Stimulated activated CD8-positive, alpha-beta memory T cell treated with anti-CD3 and anti-CD28 coated beads, Interleukin-7, amount 100 ng/mL, for 1 hour (primary cell): ENCODE measurements at places on chromosomes 2 and 18.

- DNase-seq, result no peak
Observed at GRCh38 chr18:48165111-48165866, 234.8 kb upstream of the SMAD2 start.

- no peak for DNase-seq
Observed at GRCh38 chr2:46082531-46083485, 214.4 kb upstream of the EPAS1 start.

DNA sequence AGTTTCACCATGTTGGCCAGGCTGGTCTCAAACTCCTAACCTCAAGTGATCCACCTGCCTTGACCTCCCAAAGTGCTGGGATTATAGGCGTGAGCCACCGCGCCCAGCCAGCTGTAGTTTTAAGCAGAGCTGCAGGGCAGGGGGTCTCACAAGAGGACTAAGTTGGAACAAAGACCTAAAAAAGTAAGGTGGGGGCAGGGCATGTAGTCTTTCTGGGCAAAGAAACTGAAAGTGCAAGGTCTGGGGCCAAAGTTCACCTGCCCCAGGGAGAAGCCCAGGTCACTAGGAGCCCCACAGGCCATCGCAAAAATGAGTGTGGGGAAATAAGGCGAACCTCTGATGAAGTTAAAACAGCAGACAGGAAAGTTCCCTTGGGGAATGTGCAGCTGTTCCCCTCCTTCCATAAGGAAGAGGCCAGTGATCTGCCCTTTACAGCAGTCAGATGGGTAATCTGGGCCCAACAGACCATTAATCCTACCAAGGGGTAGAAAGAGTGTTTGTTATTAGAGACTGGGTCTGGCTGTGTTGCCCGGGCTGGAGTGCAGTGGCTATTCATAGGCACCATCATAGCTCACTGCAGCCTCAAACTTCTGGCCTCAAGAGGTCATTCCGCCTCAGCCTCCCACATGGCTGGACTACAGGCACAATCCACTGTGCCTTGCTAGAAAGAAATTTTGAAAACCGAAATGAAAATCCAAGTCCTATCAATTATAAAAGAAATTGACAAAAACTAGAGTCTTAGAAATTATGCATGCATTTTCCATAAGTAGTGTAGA, 2.8 kb downstream of the SCLY start:
- DNase-seq, result no peak

- DNase-seq, result no peak
Observed at GRCh38 chr2:98577313-98577712, 31.0 kb downstream of the COA5 start.

- DNase-seq, result no peak
Observed at GRCh38 chr18:54679318-54680149, 88.5 kb downstream of the DYNAP start.

GRCh38 chr2:180790891-180791290, 189.5 kb upstream of the UBE2E3 start:
- DNase-seq, result no peak

DNA sequence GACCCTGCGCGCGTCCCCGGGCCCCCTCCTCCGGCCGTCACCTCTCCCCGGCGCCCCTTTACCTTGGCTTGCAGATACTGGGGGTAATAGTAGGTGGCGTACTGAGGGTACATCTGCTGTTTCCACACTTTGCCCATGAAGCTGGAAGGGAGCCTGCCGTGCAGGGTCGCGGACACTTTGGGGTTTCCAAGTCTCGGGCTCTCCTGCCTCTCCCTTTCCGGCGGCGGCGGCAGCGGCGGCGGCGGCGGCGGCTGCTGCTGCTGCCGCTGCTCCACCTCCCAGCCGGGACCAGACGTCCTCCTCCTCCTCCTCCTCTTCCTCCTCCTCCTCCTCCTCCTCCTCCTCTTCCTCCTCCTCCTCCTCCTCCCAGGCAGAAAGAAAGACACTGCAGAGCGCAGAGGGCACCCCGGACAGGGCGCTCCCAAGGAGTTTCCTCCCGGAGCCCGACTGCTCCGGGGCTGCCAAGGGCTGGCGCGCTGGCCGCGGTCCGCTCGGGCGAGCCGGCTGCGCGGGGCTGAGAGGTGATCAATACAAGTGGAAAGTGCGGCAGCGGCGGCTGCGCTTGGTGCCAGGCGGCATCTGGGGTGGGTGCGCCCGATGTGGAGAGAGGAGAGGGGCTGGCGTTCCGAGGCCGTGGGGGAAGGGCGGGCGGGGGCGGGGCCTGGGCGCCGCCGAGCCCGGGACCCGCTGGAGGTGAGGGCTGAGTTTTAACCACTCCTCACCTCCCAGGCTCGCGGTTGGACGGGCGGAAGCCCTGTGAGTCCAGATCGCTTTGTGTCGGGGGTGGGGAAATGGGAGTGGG, at the start of gene RBMS1:
Gene RBMS1 (minus strand): TSS at position 581 of the 802 bp plus-strand sequence. CDS start 444 bp downstream, at position 137.
- DNase-seq, result no peak

DNA sequence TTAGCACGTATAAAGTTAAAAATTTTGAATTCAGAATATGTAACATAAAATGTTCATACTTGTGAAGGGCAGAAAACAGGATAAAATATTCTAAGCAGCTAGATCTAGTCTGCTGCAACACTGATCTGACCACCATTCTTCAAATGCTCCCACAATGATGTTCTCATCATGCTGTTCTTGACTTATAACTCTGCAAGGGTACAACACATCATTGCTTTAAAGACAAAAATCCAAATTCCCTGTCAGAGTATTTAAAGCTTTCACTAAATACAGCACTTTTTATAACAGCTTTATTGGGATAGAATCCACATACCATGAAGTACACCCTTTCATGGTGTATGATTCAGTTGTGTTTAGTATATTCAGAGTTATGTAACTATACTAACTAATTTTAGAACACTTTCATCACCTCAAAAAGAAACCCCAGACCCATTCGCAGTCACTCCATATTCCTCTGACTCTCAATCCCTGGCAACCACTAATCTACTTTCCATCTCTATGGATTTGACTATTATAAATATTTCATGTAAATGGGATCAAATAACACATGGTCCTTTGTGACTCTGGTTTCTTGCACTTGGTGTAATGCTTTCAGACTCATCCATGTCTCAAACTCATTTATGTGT, 56.4 kb downstream of the MAP4K3 start:
- no peak for DNase-seq

DNA sequence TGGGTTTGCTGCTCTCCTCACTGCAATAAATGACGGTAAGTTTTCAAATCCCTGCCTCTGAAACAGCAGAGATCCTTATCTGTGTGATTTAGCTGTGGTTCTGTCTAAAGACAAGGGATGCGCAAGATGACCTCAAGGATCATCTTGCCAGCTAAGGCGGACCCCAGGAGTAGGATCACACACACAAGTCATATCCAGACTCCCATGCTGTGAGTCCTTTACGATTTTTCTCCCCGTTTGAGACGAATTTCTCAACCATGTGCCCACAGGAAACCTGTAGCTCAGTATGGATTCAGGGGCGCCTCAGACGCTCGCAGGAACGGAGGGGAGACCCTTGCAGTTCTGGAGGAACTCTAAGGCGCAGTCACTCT, 11.1 kb upstream of the DCTN1 start:
- DNase-seq, result no peak

GRCh38 chr2:186339716-186340115, 146.3 kb upstream of the ZC3H15 start:
- no peak for DNase-seq

- DNase-seq, result no peak
Observed at GRCh38 chr18:52888014-52888413, 548.0 kb downstream of the DCC start.

DNA sequence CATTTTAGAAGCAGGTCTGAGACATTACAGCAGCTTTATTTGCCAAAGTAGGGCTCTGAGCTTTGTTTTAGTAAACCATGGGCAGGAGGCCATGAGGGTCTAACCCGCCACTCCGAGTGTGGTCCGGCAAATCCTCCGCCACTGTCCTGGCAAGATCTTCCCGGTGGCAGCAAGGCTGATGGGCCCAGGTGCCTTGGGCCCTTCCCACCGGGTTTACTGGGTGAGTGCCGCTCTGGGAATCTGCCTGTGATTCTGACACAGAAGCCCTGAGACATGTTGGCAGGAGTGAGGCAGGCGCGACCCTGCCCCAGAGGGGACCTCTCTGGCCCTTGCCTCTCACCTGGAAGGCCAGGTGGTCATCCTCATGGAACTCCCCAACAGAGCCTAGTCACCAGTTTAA, 29.9 kb downstream of the MTERF4 start:
- DNase-seq, result no peak

DNA sequence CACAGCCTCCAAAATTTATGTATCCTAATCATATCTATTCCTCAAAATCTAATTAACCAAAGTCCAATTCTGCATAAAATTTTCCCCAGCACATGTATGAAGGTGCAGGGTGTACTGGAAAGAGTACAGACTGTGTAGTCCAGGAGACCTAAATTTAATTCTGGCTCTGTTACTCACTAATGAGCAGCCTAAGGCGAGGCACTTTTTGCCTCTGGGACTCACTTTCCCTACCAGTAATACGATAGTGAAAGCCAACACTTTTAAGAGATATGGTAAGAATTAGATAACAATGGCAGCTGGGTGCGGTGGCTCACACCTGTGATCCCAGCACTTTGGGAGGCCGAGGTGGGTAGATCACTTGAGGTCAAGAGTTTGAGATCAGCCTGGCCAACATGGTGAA, 177.7 kb downstream of the PIEZO2 start:
- DNase-seq, result no peak

DNA sequence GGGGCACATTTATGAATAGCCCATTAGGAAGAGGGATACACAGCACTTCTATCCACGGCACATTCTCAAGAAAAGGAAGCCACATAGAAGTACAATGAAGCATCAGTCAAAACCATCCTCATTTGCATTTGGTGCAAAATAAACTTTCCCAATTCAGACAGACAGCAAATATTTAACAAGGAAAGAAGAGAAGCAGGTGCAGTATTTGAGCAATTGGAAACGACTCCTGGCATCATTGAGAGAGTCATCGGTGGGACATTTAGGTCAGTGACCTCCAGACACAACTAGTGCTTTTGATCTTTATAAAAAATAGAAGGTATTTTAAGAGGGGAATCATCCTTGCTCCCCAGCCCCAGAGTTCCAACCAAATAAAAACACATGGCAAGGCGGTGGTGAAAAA, 118.0 kb downstream of the MREG start:
- DNase-seq, result no peak

- no peak for DNase-seq
Observed at GRCh38 chr2:237244178-237244577, 158.5 kb downstream of the COPS8 start.

GRCh38 chr2:31693882-31694281, 113.1 kb upstream of the SRD5A2 start:
- DNase-seq, result no peak

DNA sequence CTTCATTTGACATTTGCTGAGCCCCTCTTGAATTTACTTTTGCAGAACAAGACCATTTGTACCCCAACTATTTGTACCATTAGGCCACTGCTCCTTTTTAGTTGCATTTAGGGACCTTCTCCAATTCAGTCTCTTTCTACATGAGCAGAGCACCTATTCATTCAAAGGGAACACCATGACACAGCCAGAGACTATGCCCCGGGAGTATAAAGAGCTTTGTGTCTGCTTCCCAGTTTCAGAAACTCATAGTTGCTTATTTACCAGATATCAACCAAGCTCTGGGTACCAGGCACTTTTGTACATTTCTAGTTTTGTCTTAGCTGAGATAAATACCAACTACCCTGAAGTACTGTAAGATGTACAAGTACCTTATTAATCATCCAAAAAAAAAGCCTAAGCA, 269.1 kb upstream of the SIX3 start:
- DNase-seq, result no peak

DNA sequence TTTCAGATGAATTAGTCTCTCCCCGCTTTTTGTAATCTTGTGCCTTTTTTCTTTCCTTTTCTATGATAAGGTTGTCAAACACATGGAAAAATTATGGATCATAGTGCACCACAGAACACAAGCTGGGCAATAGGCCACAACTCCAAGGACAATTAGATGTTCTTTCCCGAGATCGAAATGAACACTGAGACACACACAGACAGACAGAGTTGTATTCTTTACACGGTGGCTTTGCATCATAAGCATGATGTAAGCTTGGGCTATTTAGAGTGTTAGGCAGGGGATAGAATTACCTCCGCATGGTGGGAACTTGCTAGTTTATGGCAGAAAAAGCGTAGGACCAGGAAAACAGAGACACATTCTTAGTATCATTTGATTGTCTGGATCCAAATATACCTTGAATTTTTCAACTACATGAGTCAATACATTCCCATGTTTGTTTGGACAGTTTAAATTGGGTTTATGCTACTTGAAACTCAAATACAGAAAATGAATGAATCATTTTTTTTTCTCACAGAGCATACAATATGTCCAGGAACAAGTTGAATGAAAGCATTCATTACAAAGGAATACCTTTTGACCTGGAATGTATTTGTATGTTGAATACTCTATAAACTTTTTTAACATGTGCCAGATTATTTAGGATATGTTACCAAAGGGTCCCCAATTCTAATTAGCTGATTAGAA, 1611.5 kb upstream of the TMEFF2 start:
- DNase-seq, result no peak

DNA sequence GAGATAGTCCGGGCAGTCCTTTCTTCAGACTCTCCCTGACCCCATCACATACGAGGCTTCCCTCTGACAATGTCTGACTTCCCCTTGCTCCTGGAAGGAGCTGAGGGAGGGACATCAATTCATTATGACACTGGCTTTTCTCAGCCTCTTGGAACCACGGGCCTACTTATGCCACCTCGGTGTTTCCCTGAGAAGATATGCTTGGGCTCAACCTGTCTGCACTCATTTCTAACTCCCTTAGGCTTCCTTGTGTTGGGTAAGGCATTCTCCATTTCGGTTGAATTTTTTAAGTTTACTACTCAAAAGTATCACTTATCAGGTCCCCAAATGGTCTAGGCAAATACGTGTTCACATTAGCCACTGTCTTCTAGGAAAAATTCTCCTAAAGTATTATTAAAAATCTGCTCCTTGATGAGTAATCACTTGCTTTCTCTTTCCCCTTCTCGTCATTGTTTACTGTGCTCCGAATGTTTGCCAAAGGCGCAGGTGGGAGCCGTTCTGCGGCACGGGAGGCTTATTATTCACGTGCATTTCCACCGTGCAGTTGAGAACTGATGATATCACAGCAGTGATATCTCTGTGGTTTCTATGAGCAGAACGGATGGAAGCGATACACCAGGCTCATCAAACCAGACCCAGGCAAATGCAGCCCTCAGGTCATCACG, 33.1 kb downstream of the ARL4C start:
- DNase-seq, result peak; percentile 40

DNA sequence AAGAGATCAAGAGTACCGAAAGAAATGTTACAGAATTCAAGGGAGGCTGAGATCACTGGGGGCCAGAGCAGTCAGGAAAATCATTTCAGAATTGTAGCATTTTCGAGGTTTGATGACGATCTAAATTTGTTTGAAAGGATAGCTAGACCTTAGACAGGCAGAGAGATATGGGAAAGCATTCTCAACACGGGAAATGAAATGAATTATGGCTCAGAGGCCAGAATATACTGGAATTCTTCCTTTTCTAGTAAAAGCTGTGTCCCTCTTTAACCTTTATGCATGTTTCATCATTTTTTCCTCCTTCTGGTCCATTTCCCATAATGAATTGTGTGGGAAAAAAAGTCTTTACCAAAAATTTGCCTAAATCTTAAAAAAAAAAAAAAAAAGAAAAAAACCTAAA, 78.8 kb downstream of the NABP1 start:
- DNase-seq, result no peak

GRCh38 chr2:177572236-177572671, 179.7 kb downstream of the AGPS start:
- DNase-seq, result no peak

- DNase-seq, result no peak
Observed at GRCh38 chr2:182924306-182924705, 57.9 kb upstream of the FRZB start.

GRCh38 chr18:13572148-13572547, 154.2 kb downstream of the FAM210A start:
- DNase-seq, result no peak

GRCh38 chr18:48605408-48605845, 66.6 kb downstream of the CTIF start:
- DNase-seq, result no peak
